Anterior cingulate cortex (tissue), 58 donors: ENCODE measurements at places on chromosomes 11 and 22.

DNA sequence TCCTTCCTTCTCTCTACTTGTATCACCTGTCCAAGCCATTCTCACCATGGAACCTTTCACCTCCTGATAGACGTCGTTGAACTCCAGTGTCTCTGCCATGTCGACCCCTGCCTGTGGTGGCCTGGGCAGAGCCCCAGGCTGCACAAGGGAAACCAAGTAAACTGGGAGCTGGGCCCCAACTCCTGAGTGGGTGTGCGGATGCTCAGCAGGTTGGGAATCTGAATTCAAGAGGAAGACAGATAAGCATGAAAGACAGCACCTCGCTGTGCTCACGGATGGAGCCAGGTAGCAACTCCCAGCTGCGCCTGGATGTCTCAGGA is 709 bp downstream of the SSRP1 start:
- no peak for DNase-seq

- peak; percentile 64 for DNase-seq
Observed at GRCh38 chr11:108115500-108116140, 5.7 kb upstream of the ACAT1 start.

DNA sequence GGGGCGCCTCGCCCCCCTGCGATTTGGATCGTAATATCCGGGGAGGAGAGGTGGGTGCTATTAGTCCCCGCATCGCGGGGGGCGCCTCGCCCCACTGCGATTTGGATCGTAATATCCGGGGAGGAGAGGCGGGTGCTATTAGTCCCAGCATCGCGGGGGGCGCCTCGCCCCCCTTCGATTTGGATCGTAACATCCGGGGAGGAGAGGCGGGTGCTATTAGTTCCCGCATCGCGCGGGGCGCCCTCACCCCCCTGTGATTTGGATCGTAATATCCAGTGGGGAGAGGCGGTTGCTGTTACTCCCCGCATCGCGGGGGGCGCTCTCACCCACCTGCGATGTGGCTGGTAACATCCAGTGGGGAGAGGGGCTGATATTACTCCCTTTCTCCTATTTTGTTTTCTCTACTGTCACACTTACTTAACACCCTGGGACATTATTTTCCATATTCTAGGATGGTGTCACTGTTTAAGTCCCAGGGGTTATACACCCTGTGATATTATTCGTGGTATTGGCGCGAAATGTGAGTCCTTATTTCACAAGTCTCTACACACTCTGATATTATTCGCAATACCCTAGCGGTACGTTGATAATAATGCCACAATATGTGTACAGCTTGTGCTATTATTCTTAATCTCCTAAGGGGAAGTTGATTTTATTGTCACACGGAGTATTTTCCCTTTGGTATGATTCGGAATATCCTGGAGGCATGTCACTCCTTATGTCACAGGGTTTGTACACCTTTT is 57.8 kb upstream of the ALDH3B2 start:
- no peak for DNase-seq

GRCh38 chr11:65425105-65425970 is 2.7 kb downstream of the NEAT1 start:
- DNase-seq, result no peak

GRCh38 chr22:39556970-39557841 is 13.3 kb upstream of the CACNA1I start:
- no peak for DNase-seq

GRCh38 chr11:128830290-128831173 is 36.6 kb downstream of the KCNJ1 start:
- no peak for DNase-seq

DNA sequence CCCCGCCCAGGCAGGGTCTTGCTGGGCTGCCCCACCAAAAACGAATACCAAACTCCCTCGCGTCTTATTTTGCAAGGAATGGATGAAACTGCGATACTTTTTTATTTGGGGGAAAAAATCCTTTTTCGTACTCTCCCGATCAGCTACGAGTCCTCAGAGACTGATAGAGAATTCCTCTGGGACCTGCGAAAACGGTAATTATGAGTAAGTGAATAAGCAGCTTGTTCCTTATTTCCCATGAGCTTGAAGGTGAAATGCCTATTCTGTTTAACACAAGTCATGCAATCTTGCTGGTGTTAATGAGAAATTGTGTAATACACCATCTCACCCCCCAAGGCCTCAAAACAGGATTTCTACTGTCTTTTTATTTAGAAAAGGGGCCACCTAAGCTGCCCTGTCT is 5.5 kb downstream of the GRK3 start:
- DNase-seq, result no peak

DNA sequence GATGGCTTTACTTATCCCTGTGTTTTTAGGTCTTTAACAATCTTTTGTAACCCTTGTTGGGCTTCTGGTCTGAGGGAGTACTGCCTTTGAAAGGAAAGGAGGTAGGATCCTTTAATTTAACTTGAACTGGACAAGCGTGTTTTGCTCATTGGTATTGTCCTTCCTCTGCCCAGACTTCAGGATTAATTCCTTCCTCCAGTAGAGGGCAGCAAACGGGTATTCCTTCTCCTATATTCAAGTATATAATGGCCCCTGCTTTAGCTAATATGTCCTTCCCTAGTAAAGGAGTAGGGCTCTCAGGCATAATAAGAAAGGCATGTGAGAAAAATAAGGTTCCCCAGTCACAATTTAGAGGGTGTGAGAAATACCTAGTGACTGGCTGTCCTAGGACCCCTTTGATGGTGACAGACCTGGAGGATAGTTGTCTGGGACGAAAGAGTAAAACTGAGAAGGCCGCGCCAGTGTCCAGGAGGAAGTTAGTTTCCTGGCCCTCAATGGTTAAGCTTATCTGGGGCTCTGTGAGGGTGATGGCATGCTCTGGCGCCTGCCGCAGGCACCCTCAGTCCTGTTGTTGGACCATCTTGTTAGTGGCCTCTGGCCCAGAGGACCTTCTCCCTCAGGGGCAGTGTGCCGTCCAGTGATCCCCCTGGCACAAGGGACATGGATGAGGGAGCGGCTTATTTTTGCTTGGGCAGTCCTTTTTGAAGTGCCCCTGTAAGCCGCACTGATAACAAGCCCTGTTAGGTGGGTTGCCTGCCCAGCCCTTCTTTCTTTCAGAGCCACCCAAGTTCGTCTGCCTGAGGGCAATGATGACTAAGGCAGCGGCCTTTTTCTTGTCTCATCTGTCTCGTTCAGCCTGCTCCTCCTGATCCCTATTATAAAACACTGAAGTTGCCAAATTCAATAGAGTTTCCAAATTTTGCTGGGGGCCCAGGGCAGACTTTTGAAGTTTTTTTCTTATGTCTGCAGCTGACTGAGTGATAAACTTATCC is 51.8 kb downstream of the C11orf71 start:
- no peak for DNase-seq

DNA sequence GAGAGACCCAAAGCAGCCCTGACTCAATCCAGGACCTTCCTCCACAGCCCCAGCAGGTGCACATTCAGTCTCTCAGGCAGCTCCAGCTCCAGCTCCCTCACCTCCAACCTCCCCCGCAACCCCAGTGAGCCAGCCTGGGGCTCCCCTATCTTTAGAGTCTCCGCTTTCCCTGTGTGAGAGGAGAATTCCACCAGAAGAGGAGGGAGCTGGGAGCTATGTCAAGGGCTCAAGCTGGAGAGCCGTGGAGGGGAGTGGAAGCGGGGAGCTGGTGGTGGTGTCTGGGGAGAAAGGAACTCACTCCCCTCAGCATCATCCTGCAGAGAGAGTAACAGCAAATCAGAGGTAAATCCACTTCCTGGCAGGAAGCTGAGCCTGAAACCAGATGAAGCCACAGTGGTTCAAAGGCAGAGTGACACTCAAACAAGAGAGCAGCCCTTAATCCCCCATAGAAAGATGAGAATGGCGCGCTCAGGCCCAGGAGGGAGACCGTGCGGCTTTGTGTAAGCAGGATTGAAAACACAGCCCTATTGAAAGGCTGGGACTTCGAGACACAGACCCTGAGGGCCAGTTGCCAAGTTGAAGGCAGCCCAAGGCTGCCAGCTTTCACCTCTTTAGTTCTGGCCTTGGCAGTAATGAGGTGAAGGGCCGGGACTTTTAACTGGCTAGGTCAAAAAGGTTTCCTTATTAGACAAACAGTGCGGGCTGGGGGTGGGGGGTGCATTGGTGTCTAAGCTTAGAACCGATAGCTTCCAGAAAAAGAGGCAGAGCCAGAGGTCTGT is 21.4 kb upstream of the CDON start:
- DNase-seq, result no peak

- no peak for DNase-seq
Observed at GRCh38 chr11:15434529-15434928, 319.8 kb downstream of the INSC start.

DNA sequence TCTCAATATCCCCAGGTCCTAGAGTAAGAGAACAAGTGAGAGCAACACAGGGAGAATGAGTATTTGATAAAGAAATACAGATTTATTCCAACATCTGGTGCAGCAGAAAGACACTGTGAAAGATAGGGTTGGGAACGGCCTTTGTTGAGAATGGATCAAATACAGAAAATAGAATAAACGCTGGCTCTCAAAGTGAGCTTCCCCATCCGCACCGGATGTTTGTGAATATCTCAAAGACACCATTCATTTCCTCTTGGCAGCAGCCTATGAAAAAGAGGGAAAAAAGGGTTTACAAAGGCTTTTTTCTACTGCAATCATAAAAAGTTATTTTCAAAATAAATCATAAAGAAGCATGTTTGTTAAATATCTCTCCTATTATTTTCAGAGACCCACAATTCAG is 279.3 kb downstream of the CASP12 start:
- no peak for DNase-seq

GRCh38 chr11:50182486-50182885 is 149.8 kb downstream of the OR4C45 start:
- no peak for DNase-seq

GRCh38 chr11:7154881-7155361 is 66.1 kb downstream of the RBMXL2 start:
- no peak for DNase-seq

- DNase-seq, result no peak
Observed at GRCh38 chr11:107898270-107898669, 30.0 kb upstream of the RAB39A start.

- no peak for DNase-seq
Observed at GRCh38 chr11:46677169-46677568, 23.2 kb downstream of the ARHGAP1 start.

DNA sequence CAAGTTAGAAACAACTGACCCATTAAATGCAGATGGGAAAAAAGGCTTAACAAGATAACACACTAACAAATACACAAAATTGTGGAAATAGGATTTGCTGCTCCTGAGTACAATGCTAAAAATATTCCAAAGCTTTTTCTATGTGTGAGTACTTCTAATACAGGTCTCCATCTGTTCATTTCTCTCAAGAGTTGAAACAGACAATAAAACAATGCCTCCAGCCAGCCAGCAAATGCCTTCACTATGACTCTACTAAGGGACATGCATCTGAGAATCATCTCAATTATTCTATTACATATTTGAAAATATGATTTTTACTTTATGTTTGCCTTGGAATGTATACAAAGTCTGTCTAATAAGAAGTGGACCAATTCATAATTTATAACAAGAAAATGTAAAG is 119.0 kb downstream of the CADM1 start:
- DNase-seq, result no peak

DNA sequence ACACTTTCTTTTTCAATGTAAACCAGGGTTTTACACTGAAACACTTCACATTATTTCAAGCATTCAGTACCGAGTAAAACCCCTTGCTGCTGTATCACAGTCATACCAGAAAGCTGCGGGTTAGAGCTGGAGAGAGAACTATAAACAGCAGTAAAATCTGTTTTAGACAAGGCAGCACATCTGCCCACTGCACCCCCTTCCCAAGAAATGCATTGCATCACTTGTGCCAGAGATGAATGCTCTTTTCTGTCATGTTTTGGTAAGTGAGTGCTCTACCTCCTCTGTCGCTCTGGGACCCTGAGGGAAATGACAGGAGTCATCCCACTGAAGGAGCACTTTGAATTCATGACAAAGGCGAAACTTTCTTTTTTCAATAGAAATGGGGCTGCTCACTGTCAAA is 107.2 kb downstream of the MAML2 start:
- no peak for DNase-seq

DNA sequence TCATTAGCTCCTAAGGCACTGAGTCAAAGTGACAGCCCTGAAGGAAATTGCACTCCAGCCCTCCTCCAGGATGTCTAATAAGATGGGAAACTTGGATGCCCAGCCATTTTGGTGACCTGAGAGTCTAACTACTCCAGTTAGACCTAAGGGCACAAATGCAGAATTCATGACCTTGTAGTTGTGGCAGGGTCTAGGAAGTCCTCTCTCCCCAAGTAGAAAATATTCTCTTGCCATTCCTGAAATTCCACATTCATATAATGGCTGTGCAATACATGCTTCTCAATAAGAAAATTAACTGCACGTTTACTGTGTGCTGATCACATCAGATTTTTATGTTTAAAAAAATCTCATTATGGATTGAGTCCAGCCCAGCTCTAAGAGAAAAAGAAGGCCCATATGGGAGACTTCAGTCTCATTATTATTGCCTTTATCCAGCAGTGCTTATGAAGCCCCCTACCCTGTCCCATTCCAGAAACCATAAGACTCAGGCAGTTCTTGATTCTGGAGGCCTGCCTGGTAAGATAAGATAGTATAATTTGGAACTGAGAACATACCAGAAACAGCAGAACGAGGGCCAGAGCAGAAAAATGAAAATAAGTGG is 133.7 kb upstream of the LDLRAD3 start:
- DNase-seq, result no peak

DNA sequence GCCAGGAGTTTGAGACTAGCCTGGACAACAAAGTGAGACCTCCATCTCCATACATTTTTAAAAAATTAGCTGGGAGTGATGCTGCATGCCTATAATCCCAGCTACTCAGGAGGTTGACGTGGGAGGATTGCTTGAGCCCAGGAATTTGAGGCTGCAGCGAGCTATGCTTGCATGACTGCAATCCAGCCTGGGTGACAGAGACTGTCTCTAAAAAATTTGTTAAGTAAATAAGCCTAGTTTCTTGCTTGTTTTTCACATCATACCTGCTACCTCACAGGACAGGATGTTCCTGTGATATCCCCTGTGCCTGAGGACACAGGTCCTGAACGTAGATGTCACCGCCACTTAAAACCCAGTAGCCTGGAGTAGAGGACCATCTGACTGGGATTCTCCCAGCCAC is 348.6 kb downstream of the MN1 start:
- DNase-seq, result no peak

DNA sequence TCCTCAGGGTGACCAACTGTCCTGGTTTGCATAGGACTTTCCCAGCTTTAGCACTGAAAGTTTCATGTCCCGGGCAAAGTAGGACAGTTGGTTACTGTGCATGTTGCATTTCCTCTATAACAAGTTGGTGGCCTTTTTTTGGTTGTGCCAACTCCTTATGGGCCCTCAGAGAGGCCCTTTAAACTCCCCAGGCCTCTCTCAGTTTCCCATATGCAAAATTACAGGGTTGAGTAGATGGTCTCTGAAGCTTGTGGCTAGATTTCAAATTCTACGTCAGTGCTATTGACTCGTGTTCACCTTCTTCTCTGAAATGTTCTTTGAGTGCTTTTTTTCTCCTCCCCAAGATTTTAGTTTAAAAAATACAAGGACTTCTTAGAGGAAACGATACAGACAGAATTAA is 92.5 kb downstream of the MYO18B start:
- no peak for DNase-seq

- DNase-seq, result no peak
Observed at GRCh38 chr11:8684600-8685290, 2.2 kb downstream of the RPL27A start.
